ENCODE measurements at places on chromosomes 1 and 21.

DNA sequence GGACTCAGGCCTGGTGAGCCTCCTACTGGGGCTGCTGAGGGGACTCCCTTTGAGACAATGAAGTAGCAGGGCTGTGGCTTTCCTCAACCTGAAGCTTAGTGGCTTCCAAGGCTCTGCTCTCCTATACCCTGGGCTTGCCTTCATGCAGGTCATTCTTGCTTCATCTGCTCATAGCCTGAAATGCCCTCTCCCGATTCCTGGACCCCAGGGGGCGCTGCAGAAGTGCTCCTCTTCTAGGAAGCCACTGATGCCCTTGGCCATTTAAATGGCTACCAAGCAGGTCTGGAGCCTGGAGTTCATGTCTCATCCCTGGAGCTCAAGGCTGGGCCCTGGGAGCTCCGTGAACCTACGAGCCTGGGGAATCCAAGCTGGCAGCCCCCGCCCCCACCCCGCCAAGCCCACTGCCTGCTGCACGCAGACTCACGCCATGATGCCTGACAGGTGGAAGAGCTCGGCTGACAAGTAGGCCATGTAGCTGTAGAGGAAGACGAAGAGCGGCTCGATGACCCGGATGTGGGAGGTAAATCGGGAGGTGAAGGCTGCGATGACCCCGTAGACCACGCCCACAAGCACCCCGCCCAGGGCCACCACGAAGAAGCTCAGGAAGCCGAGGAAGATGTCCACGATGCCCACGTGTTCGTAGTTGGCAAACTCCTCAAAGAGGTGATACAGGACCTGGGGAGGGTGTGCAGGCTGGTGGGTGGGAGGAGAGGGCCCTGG is 45.7 kb downstream of the SLC9A1 start:
- no peak for DNase-seq

GRCh38 chr1:19846338-19846737 is 31.3 kb upstream of the RNF186 start:
- DNase-seq, result no peak

DNA sequence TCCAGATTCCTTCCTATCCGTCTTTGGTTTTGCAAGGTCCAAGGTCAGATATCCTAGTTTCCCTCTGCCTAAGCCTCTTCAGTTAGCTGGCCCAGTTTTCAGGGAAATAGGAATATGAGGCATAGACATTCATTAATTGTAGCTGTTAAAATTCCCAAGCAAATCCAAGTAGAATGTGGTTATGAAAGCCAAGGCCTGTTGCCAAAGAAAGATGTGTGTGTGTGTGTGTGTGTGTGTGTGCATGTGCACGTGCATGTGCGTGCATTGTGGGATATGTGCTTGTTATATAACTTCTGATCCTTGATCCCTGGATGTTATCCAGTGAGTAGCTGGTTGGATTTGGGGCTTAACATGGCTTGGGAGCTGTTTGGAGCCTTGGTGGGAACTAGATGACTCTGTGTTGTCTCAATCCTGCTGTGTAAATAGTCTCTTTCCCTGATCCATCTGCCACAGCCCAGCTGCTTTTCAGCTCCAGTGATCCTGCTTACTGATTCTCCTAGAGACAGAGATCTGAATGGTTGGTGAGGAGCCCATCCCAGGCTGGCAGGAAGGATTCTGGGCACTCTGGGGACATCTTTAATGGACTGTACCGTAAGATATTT is 70.6 kb upstream of the GCLM start:
- no peak for DNase-seq

DNA sequence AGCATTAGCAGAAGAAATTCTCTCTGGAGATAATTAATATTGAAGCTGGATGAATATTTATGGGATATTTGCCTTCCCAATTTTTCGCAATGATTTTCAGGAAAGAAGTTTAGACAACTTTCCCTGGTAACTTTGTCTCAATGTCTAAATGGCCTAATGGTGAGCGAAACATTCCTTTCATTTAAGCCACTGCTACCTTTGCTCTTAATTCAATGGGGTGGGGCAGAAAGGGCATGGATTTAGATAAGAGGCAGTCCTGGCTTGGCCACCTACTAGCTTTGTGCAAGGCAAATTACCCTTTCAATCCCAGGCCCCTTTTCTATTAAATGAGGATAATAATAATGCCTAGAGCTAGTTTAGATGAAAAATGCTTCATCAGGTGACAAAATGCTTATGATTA is 27.1 kb upstream of the LYST start:
- no peak for DNase-seq

- no peak for DNase-seq
Measured at GRCh38 chr1:103854279-103854678, 104.6 kb downstream of the AMY1C start.

DNA sequence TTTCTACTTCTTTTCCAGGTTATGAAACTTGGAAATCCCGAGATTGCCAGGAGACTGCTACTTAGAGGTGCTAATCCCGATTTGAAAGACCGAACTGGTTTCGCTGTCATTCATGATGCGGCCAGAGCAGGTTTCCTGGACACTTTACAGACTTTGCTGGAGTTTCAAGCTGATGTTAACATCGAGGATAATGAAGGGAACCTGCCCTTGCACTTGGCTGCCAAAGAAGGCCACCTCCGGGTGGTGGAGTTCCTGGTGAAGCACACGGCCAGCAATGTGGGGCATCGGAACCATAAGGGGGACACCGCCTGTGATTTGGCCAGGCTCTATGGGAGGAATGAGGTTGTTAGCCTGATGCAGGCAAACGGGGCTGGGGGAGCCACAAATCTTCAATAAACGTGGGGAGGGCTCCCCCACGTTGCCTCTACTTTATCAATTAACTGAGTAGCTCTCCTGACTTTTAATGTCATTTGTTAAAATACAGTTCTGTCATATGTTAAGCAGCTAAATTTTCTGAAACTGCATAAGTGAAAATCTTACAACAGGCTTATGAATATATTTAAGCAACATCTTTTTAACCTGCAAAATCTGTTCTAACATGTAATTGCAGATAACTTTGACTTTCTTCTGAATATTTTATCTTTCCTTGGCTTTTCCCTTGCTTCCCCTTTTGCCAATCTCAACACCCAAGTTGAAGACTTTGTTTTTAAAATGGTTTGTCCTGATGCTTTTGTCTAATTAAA is 4.0 kb downstream of the CDKN2C start:
- DNase-seq, result no peak

DNA sequence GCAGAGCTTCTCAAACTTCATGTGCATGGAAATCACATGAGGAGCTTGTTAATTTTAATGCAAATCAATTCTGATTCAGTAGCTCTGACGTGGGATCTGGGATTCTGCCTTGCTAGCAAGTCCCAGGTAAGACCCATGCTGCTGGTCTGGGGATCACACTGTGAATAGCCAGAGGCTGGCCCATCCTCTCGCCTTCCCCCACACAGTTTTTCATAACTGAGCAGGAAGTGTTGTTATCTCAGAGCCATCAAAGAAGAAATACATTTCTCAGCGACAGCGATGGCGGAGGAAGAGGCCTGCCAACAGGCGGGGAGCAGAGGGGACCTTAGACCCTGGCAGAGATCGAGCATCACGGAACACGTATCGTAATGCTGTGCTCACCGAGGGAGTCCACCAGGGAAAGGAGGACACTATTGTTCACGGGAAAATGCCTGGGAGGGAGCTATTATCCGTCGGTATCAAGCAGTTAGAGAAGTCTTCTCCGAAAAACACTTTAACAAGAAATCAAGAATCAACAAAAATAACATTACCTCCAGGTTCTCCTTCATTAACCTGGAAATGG is 268.9 kb upstream of the TMEM51 start:
- no peak for DNase-seq

DNA sequence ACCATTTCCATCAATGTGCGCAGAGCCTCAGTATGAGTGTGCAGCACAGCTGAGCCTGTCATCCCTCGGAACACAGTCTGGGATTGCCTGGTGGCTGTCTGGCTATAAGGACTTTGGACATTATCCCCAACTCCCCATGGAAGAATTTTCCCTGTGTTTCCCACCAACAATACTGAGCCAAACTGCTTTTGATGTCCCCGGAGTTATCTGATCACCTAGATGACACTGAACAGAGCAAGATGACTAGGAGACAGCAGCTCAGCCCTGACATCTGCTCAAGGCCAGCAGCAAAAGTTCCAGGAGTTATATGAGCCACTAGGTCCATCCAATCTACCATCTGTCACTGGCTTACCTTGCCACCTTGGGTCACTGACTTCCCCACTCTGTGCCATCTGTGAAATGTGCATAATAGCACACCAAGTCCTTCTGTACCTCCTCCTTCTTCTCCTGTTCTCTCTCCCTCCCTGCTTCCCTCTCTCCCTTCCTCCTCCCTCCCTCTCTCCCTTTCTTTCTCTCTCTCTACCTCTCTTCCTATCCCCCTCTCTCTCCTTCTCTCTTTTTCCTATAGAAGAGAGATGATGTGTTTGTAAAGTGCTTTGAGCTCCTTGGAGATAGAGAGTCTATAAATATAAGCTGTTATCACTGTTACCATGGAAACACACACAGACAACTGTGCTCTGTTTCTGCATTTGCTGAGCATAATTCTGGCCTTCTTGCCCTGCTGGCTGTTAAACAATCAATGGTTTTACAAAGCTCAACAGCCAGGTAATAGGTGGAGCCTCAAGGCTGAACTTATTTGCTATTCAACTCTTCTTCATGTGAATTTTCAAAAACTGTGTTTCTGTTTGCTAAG is 19.7 kb upstream of the ATP1B1 start:
- DNase-seq, result no peak

- DNase-seq, result no peak
Measured at GRCh38 chr1:234881893-234882771, 246.5 kb downstream of the TOMM20 start.

DNA sequence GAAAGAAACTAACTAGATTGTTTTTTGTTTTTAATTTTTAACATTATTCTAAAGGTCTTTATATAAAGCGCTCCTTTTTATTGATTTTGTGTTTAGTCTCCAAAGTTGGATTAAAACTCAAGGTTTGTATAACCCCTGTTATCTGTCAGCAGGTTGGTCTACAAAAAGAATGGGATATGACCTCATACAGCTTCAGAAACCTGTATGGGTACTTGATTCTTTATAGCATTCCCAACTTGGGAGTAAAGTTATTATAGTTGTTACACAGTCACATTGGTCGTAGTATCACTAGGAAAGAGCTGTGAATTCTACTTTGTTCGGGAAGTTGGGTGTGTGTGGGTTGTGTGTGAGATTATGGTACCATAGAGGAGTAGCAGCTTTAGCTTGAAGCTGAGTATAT is 52.4 kb downstream of the ZMYM4 start:
- DNase-seq, result no peak

DNA sequence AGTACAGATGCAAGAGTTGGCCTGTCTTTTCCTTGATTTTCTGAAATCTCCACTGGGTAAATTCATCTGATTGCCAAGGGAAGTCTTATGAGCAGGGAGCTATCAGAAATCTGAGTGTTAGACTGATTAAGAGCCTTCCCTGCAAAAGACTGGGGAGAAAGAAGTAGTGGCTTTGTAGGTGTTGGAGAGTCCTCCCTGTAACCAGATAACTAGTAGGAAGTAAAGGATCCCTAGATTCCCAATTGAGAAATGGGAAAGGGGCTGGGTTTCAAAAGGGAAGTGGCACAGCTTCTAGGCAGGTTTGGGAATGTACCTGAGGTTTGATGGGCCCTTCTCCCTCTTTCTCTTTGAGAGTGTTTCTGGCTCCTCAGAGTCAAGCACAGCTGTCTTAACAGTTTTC is 2.1 kb downstream of the TLCD4 start:
- DNase-seq, result no peak

- DNase-seq, result no peak
Measured at GRCh38 chr1:22071511-22071910, 19.0 kb downstream of the CDC42 start.

- DNase-seq, result no peak
Measured at GRCh38 chr1:160807247-160807646, 11.3 kb downstream of the LY9 start.

DNA sequence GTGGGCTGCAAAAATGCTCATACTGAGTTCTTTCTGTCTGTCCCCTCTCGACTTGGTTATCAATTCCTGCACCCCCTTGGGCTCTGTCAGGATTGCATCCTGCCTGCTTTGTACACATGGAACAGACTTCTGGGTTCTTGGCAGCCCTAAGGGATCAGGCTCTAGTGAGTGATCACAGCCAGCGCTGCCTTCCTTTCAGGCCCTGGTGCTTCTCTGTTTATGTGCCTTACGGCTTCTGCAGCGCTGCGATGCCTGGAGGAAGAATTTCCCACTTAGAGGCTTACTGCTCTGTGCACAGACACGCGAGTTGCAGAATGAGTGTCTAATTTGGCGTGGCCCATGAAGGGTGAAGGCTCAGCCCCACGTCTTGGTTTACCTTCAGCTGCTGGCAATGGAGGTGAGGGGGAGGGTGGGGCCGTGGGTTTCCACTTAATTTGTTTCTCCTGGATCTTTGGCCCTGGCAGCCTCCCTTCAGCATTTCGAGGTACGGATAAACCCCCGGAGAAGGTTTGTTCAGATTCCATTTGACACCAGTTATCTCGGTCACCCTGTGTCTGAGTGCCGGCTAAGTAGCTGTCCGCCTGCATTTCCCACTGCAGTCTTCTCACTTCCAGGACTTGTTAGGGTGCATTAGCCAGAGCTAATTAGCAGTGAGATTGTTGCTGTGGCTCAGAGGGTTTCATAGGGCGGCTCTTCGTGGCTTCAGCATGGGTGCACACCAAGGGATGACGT is 227.3 kb downstream of the DYRK1A start:
- DNase-seq, result no peak

GRCh38 chr1:18637511-18637960 is 6.9 kb downstream of the PAX7 start:
- no peak for DNase-seq

DNA sequence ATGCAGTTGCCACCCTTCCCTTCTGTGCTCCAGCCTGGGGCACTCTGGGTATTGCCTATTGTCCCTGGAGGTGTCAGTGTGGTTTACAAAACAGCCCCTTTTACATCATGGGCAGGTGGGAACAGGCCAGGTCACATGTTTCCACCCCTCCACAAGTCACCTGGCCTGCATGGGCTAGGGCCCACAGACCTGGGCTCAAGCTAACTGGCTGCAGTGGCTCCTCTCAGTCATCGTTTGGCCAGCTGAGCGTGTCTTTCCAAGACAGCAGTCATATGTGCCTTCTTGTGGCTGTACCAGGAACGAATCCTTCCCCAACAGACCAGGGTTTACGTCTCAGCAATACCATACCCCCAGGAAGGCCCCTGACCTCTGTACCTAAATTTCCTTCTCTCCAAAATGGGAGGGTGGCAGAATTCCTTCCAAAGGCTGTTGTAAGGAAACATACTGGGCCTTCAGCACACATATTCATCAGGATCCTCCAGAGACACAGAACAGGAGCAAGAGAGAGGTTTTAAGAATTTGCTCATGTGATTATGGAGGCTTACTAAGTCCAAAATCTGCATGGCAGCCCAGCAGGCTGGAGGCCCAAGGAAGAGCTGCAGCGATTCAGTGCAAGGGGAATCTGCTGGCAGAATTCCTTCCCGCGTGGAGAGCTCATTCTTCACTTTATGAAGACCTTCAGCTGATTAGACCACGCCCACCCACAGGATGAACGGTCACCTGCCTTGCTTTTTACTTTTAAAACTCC is 10.6 kb upstream of the TAS1R2 start:
- no peak for DNase-seq

GRCh38 chr1:59669752-59670312 is 144.9 kb upstream of the HOOK1 start:
- no peak for DNase-seq

GRCh38 chr1:18836654-18837053 is 22.8 kb downstream of the TAS1R2 start:
- no peak for DNase-seq

Data from activated naive CD4-positive, alpha-beta T cell (primary cell).